ENCODE measurements at places on chromosomes 3 and 15.

DNA sequence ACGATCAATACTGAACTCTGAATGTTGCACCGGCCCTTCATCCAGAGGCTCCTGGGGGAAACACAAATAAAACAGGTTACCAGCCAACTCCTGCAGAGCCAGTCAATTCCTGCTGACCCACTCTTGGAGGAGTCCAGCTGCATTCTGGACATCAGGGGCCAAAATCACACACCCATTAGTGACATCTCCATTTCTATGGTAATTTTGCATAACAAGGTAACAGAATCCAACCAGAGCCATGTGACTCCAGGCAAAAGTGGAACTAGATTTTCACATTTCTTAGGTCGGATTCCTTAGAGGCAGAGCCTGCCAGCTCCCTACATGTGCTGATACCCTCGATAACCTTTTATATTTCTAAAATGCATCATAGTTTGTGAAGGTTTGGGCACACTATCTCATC lies 119.2 kb upstream of the CTNNB1 start:
- no peak for DNase-seq

- no peak for DNase-seq
Observed at GRCh38 chr3:124669470-124669869, 60.8 kb upstream of the UMPS start.

DNA sequence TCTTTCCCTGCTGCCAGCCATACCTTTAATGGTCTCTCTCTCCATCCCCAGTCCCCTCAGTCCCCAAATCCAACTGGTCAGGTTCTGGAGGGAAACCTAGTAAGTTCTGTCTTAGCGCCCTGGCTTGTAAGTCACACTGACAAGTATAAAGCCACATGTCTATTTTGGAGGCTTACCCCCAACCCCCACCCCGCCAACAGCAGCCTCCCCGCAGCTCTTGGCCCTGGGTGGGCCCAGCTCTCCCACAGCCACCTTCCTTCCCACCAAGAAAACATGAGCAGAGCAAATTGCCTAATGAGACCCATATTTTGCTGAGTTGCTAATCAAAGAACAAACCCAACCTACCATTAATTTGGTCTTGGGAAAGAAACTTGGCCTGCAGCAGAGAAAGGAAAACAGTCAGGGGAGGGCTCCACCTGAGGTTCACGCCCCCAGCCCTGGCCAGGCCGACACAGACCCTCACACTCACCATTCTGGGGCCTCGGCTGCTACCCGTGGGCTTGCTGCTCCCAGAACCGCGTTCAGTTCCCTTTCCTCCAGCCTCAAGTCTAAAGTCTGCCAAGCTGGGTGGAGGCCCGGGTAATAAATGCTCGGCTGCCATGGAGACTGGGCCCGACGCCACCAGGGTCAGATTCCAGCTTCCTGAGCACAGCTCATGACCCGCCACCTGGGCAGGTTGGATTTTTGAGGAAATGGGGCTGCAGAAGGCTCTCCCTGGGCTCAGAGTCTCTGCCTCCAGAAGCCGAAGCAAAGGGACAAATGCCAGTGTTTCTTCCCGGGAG lies at the start of gene CALML4:
TSS of gene CALML4 (minus strand) at position 557 of the 782 bp plus-strand sequence. CDS start at position 472, 85 bp downstream.
- DNase-seq: no peak

DNA sequence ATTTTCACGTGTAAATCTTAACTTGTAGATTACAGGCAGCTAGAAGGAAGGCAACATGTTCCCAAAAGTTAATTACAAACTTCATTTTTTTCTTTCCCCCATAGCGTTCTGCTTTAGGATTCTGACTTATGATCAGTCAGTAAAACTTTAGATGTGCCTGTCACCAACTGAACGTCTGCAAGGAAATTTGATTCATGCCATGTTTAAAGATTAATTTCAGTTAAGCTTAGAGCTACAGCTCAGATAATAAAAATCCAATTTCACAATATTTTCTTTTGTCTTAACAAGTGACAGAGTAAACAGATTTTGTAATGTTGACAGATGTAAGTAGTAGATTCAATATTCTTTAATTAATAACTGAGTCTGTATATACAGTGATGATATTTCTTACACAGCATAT lies 253.1 kb downstream of the NFKBIZ start:
- no peak for DNase-seq

DNA sequence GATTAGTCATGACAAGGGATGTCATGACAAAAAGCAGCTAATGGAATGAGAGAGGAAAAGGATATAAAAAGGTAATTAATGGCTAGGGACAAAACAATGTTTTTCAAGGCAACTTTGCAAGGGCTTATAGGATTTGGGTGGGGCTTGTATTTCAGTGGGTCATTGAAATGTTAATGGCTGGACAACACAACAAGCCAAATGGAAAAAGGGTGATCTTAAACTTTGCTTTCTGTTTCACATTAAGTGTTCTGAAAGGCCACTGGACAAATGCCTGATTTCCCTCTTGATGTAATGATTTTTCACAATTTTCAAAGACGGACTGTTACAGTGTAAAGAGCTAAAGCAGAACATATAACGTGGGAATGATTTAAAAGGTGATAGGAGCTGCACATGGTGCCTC lies 345.0 kb downstream of the TUSC7 start:
- no peak for DNase-seq

Data from iPS DF 6.9 (cell line).